MG63 (cell line): ENCODE measurements at places on chromosomes 6 and 20. TPM values are rescaled to one million over a fixed set of nuclear protein-coding genes. Genes with fewer than 3 reads are reported as not detected.
A peak's percentile ranks its signal among the peaks of the same experiment; 100 is the strongest.

The TAAR8 gene
- total RNA-seq = not detected in 2 replicates

- DNase-seq = no peak
These were observed 80.5 kb downstream of the FILIP1 start for GRCh38 chr6:75412969-75413662.

The FRK gene
- 0.07 and 0.16 TPM in 2 replicates for total RNA-seq

DNA sequence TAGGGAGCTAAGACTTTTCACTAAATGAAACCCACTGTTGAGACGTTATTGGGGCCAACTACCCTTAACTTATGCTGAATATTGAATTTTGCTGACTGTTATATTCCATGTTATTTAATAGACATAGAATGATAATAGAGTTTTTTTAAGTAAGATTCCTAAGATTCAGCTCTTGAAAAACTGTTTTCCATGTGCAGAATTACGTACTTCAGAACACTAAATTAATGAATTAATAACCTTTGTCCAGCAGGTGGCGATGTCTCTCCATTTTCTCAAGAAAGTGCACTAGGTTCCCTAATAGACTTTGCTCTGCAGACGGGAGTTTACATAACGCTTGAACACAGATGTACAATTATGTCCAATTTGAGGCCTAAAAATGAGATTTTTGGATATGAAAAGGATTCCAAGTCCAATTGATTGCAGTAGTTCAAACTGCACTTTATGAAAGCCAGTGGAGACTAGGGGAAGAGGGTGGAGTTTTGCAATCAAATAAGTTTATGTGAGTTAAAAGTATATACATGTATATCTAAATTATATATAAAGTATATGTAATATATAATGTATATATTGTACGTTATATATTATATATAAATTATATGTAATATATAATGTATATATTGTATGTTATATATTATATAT, 282.1 kb downstream of the UST start:
- peak; percentile 34 for DNase-seq

The BPI gene
- not detected in 2 replicates for total RNA-seq

The RTF2 gene
- total RNA-seq = 163 and 171 TPM in 2 replicates

DNA sequence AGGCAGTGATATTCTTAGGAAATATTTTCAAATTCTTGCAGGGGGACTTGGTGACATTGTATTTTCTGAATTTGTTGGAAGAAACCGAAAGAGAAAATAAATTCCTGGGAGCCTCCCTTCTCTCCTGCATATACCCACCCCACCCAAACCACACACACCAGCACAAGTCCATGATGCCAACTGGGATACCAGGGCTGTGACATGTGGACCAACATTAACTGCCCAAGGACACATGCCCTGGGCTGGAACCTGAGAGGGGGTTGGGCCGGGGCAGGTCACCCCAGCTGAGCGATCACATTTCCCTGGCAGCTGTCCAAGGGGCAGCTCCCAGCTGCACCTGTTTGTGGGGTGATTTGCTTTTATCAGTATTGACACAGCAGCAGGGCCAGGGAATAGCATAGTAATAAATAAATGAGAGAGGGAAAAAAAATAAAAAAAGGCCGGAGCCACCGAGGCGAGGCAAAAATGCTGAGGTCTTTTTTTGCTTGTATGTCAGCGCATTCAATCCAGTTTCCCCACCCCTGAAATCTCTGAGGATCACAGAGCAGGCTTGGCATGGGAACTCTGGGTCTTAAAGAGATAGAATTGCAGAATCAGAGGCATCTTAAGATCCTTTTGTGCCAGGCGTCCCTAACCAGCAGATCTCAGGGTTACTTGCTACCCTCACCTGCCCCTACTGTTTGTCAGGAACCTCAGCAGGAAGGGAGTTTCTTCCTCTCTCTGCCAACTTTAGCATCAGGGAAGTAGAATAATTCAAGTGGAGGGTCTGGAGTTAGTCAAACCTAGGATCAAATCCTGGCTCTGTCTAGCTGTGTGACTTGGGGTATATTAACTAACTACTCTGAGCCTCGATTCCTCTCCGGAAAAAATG, 66.5 kb upstream of the PIM1 start:
- peak; percentile 23 for DNase-seq

- DNase-seq = no peak
These were observed 8.1 kb downstream of the ASIP start for GRCh38 chr20:34249291-34249690.

The MCCD1 gene
- total RNA-seq = not detected in 2 replicates

GRCh38 chr6:136952714-136953260, 30.7 kb downstream of the SLC35D3 start:
- no peak for DNase-seq

The EPHA7 gene
- 4.3 and 7.0 TPM in 2 replicates for total RNA-seq

GRCh38 chr6:96562886-96563285, at the start of gene FHL5:
Gene FHL5 (plus strand): TSS chr6:96563128. CDS start chr6:96603614, 40,486 bp downstream.
- no peak for DNase-seq

DNA sequence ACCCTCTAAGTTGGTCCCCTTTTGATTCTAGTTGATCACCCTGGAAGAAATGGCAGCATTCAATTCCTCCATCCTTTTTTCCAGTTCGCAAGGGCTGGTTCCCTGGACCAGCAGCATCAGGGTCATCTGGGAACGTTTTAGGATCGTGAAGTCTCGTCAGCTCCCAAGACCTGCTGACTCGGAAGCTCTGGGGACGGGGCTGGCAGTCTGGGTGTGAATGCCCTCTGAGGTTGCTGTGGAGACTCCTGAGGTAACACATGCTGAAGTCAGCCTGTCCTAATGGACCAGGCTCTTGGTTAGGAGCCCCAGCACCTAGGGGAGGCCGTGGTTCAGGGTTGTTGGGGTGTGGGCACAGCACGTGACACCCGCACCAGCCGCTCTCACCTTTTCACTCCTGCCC, 164.1 kb downstream of the SYNDIG1 start:
- DNase-seq = no peak

- no peak for DNase-seq
These were observed 6.8 kb upstream of the RIPK1 start for GRCh38 chr6:3061501-3061941.

DNA sequence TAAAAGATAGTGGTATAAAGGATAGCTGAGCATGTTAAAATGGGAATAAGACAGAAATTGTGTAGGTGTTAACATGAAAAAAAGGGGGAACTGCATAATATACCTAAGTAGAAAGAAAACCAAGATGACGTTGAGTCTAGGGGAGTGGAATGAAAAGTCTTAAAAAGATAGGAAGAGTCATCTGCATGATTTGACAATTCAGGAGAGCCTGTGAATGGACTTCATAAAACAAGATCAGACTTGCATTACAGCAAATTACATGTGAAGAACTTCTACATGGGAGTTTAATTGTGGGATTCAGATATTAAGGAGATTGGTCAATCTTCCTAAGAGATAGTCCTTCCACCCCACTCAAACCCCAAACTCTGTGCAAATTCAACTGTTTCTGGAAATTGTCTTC, 85.5 kb downstream of the WASF1 start:
- DNase-seq = no peak

The SIRPA gene
- total RNA-seq = 37.7 and 38.1 TPM in 2 replicates

The PGK2 gene
- total RNA-seq = not detected in 2 replicates

The C20orf141 gene
- total RNA-seq = not detected in 2 replicates

DNA sequence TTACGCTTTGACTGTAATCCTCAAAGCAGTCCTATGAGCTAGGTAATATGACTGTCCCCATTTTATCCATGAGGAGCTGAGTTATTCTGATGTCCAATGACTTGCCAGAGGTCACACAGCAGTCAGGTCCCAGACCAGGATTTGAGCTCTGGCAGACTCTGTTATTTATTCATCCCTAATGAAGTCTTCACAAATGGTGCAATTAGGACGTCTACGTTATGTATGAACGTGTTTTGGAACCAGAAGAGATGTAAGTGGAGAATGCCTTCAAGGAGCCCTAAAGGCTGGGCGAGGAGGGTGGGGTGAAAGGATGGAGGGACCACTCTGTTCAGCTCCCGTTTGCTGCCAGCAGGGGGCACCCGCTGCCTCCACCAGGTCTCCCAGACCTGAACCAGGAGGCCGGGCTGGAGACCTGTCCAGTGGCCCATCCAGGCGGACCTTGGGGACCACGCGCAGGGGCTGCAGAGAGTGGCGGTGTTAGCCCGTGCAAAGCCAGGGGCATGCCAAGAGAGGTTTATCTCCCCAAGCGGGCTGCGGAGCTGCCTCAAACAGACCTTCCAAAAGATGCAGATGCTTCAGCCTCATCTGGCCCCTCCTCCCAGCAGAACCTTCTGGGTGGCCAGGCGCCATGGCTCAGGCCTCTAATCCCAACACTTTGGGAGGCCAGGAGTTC, 15.2 kb upstream of the ZNF335 start:
- peak; percentile 74 for DNase-seq

The GINS1 gene
- 10.9 and 12.7 TPM in 2 replicates for total RNA-seq

DNA sequence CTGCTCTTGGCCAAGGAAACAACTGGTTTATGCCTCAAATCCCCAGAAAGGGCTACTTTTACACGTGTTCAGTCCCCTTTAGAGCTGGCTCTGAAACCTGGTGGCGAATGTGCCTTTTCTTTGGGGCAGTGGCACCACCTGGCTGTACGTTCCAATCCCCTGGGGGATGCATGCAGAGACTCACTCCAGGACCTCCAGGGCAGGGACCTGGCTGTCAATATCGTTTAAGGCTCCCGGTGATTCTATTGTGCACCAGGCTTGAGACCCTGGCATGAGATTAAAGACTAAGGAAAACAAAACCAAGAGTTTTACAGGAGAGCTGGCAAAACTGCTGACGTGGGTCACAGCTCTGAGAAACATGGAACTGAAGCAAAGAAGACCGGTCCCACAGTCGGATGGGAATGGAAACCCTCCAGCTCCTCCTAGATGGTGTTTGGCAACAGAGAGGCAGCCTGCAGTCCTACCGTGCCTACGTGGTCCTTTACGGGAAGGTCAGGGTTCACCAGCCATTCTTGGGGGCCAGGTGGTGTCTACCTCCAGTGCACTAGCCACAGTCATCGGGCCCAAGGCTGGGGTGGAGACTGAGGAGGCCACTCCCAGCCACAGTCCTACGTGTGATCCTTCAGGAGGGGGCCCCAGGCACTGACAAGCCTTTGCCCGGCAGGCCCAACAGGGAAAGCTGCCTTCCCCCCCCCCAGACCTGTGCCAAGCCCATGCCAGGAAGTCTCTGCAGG, 203.3 kb upstream of the CST7 start:
- DNase-seq = no peak

DNA sequence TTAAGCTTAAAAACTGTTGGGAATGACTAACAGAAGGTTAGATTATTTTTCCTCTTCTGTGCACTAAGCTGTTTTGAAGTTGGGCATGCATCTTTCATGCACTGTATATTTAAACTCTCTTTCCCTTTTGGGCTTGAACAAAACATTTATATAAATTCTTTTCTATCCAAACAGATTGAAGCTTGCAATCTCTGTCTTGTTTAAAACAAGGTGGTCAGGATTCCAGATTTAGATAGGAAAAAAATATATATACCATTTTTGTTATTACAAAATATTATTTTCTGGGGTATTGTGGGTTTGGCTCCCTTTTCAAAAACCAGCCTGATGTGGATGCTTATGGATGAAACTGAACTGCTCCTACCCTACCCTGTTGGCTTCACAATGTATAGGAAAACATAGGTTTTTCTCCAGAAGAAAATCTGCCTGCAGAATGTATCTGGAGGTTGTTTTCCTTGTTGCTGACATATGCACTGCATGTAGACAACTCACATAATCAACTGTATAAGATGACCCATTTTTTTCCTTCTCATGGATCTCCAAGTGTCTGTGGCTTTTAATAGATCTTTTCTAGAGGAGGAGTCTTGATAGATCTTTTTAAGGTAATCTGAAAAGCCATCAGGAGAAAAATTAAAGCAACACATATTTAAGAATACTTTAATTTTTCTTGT, 146.3 kb downstream of the PRL start:
- no peak for DNase-seq

GRCh38 chr20:40435146-40435895, 253.7 kb downstream of the MAFB start:
- DNase-seq = no peak

- DNase-seq = peak; percentile 32
These were observed 257.6 kb downstream of the LAMA2 start for GRCh38 chr6:129140526-129140925.

DNA sequence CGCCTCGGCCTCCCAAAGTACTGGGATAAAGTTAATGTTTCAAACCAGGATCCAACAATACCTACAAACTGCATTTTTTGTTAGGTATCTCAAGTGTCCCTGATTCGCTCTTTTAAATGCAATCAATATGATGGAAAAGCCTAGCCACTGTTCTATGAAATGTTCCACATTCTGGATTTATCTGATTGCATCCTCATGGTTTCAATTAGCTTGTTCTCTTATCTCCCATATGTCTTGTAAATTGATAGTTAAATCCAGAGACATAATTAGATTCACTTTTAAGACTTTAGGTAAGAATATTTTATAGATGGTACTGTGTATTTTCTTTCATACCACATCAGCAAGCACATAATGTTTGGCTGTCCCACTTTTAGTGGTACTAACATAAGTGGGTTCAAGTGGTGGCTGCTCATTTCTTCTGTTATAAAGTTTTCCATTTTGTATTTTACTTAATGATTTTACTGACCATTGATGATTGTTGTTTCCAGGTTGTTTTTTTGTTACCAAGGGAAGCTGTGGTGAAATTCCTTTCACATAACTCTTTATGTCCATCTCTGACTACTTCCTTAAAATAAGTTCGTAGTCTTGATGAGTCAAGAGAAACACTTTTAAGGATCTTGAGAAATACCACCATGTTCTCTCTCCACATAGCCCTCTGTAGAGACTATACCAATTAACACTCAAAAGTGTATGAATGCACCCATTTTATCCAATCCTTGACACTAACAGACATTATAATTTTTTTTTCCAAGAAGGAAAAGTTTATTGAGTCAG, 40.5 kb downstream of the RNGTT start:
- no peak for DNase-seq

- no peak for DNase-seq
These were observed 113.1 kb downstream of the TIAM2 start for GRCh38 chr6:155108070-155108820.

DNA sequence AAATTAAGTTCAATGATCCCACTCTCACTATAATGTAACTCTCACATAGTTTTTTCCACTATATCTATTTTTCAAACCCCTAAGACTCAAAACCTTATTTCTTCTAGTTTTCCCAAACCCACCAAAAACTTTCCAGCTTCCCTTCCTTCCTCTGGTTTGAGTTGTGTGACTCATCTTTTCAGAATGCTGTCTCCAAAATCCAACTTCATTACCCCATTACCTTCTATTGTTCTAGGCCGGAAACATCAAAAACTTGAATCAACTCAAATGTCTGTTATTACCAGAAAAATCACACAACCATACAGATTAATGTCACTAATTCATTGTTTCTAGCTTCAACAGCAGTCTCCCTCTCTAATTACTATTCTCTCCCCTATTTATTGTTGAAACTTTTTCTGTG, 1090.3 kb downstream of the HACE1 start:
- DNase-seq = no peak

The ESR1 gene
- total RNA-seq = 0.07 TPM in 1 of 2 replicates, not detected in the other

The SUMO4 gene
- total RNA-seq = 8.4 TPM in 1 of 2 replicates, not detected in the other
